H4 (cell line): ENCODE measurements at places on chromosomes 7 and 10.

DNA sequence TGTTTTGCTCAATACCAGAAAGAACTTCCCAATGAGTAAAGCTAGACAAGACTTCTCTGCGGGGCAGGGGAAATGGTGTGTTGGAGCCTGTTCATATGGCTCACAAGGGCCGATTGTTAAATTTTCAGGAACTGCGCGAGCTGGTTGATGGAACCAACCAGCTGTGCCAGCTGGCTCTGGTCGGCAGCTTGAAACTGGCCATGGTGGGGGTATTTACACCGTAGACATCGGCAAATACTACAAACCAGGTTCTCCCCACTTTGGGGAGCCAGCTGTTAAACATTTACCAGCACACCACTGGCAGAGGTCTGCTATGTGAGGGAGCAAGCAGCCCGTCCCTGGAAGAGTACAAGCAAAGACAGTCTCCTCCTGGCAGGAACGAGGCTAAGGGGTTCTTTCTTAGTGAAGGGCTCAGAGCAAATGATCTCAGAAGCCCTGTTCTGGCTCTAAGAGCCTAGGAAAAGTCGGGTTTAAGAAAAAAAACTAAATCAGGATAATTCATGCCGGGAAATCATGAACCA is 8.8 kb upstream of the ZMIZ1 start:
- no peak for DNase-seq

GRCh38 chr7:74026903-74027682 is 880 bp upstream of the ELN start:
- peak; percentile 56 for DNase-seq

- DNase-seq, result peak; percentile 53
These were observed 28.1 kb upstream of the PLXDC2 start for GRCh38 chr10:19788075-19788686.

- no peak for DNase-seq
These were observed 48.7 kb downstream of the UPF2 start for GRCh38 chr10:11993834-11994468.

DNA sequence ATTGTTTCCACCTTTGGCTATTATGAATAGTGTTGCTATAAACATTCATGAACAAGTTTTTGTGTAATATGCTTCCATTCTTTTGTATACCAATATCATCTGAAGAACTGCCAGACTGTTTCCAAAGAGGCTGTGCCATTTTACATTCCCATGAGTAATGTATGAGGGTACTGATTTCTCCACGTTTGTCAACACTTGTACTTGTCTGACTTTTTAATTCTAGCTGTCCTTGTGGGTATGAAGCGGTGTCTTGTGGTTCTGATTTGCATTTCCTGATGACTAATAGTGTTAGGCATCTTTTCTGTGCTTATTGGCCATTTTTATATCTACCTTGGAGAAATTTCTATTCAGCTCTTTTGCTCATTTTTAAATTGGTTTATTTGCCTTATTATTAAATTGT is 52.8 kb downstream of the LSMEM1 start:
- no peak for DNase-seq

- no peak for DNase-seq
These were observed 181.5 kb upstream of the PODXL start for GRCh38 chr7:131737746-131738465.

GRCh38 chr10:128122931-128123330 is 3.3 kb downstream of the MKI67 start:
- DNase-seq, result no peak

DNA sequence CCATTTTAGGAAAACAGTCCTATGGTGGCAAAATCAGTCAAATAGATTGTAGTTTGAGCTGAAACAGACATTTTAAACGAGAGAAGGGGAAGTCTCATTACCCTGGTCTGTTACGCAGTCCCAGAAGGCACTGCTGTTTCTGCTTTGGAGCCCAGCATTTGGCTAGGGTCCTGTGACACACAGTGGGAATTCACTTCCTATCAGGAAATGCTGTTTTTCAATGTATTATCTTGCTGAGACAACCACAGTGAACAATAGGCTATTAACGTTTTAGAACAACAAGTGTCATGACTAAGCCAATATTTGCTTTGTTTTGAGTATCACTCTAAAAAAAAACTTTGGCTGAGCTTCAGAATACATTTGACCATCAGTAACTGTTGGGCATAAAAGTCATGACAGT is 74.1 kb downstream of the ADD3 start:
- DNase-seq, result peak; percentile 23

DNA sequence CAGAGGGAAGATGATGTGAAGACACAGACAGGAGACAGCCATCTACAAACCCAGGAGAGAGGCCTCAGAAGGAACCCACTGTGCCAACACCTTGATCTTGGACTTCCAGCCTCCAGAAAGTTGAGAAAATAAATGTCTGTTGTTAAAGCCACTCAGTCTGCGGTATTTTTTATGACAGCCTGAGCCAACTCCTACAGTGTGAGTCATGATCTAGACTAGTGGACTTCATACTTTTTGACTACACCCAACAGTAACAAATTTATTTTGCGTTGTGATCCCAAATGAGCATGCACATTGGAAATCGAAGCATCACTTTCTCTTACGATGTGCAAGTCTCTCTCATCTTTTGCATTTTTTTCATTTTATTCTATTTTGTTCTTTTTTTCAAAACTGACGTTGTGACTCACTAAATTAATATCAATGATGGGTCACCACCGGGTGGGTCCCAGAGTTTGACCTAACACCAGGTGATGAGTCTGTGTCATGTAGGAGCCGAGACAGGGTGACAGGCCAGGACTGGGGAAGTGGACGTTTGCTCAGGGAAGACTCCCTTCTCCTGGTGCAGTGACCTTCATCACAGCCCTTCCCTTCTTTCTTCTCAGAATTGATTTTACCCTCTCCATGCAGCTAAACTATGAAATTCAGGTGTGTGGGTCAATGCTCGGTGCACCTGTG is 28.9 kb downstream of the PHYH start:
- DNase-seq, result no peak

DNA sequence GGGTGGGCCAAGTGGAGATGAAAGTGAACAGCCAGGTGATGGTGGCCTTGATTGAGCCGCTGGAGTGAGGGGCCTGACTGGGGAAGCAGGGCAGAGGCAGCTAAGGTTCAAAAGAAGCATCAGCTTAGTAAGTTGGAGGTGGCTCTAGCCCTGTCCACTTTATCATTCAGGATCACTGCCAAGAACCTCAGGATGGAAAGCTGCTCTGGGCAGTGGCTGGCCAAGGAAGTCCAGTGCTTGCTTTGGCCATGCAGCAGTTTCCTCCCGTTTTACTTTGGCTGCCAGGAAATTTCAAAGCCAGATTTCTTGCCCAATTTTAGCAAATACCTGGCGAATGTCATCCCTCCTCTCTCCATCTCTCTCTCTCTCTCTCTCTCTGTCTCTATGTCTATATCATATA is 384.9 kb downstream of the PLXNA4 start:
- no peak for DNase-seq

DNA sequence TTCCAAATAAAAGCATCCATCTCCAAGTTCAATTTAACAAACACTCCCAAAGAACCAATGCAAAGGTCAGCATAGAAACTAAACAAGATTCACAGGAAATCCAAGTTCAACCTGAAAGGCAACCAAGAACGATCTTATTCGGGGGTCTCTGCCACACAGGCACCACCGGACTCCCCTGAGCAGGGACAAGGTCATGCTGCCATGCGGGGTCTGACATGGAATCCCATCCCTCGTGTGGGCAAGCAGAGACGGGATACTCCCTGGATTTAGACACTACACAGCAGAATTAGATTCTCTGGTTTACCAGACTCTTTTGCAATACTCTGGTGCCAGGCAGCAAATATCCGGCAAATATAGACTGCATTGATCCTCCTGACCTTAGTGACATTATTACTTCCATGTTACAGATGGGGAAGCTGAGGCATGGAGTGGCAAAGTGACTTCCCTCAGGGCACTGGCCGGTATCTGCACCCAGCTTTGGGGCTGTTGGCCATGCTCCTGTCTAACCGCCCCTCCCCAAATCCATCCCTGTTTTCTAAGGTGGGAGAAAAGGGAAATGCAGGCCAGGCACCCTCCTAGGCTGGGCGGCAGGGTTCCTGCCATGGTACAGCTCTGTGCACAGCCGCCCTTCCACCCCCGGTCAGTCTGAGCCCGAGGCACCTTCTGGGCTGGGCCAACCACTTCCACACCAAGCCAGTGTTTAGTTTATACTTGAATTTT is 111.8 kb downstream of the VIPR2 start:
- DNase-seq, result no peak
